Stromal cell of bone marrow (primary cell): ENCODE measurements at places on chromosomes 12 and 14.
A peak's percentile ranks its signal among the peaks of the same experiment; 100 is the strongest.

GRCh38 chr14:86321151-86321550 lies 791.2 kb downstream of the FLRT2 start:
- no peak for DNase-seq

GRCh38 chr12:48454667-48455066 lies 17.7 kb upstream of the ANP32D start:
- DNase-seq: peak; percentile 8

GRCh38 chr12:79644274-79645234 lies 46.2 kb downstream of the PAWR start:
- no peak for DNase-seq

DNA sequence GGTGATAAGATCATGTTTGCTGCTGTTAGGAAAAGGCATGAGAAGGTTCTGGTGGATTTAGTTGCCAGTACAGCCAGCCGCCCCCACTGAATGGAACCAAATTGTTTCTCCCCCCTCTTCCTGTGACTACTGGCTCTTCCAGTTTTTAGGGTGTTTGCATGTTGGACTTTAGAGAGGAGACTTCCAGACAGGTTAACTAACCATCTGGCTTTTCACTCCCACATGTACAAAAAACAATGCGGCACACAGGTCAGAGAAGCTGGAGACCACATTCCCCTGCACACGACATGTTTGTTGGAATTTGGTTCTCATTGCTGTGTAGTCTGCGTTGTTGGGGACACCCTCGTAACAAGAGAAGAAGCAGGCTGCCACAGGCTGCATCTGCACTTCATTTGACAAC lies 103.9 kb upstream of the TMEM132C start:
- no peak for DNase-seq

GRCh38 chr14:59020382-59020781 lies 168.1 kb upstream of the DAAM1 start:
- no peak for DNase-seq

DNA sequence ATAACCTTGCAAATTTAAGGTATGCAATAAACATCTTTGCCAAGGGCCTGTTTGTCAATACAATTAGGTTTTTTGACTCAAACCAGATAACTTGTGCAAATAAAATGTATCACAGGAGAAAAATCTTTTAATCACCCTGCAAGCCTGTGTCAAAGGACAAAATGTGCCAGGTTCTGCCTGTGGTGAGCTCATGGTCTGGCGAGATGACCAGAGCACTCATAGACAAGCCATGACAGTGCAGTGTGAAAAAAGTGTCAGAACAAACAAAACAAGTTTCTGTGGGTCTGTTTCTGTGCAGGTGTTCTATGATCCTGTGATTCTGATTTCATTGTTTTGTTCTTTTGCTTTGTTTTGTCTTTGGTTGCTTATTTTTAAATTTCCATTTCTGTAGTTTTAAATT lies 847.2 kb downstream of the VRK1 start:
- no peak for DNase-seq

DNA sequence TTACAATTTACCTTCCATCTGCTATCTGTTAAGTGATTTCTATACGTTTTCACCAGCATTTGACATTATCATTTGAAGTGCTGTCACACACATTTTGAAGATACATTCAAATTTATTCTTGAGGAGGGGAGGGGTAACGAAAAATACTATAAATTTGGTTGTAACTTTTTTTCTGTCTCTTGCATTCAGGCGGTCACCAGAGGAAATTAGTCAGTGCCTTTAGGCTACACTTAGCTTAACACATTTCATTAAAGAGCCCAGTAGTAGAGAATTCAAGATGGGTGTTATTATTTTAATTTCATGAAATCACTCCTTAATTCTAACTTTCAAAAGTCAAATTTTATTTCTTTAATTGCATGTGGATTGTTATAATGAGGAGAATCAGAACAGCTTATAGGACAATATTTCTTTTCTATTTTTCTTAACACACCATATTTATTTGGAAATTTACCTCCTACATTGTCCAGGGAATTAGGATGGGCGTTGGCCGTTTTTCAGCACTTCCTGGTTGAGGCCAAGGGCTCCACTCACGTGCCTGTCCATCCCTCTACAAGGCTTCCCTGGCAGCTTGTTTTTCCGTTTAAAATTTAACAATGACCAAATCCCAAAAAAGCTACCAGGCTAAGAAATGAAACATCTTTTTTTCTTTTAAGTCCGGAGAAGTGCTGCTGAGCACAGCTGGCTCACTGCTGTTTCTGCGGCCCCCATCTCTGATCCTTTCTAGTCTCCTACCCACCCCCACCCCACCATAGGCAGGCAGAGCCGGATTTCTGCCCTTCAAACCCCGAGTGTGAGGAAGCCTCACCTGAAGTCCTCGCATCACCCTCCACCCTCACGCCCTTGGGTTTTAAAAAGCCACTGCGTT lies 1.1 kb upstream of the FAR2 start:
- DNase-seq: peak; percentile 42

- no peak for DNase-seq
Observed at GRCh38 chr12:6963791-6964413, 6.6 kb downstream of the PHB2 start.
